ENCODE measurements at places on chromosomes 3 and 15. TPM values are rescaled to one million over a fixed set of nuclear protein-coding genes. Genes with fewer than 3 reads are reported as not detected.

The ATP13A5 gene
- total RNA-seq: not detected

The GRM2 gene
- total RNA-seq: under 0.01 TPM

The XCR1 gene
- not detected for total RNA-seq

The SLC51B gene
- total RNA-seq: not detected

The BTLA gene
- total RNA-seq: not detected

The FBXW12 gene
- not detected for total RNA-seq

The CPA3 gene
- not detected for total RNA-seq

The GLDN gene
- total RNA-seq: under 0.01 TPM

The CYP8B1 gene
- not detected for total RNA-seq

The LRRN1 gene
- under 0.01 TPM for total RNA-seq

The AMT gene
- total RNA-seq: 0.36 TPM

The PRICKLE2 gene
- total RNA-seq: 14.2 TPM

The SYNPR gene
- total RNA-seq: not detected

The THBS1 gene
- total RNA-seq: 3,217 TPM

The GSK3B gene
- total RNA-seq: 39.7 TPM

The NIT2 gene
- 13.3 TPM for total RNA-seq

The CHD2 gene
- 71.4 TPM for total RNA-seq

The CADM2 gene
- not detected for total RNA-seq

The ANKUB1 gene
- not detected for total RNA-seq

The GDPGP1 gene
- 3.9 TPM for total RNA-seq

The IL16 gene
- 0.18 TPM for total RNA-seq

The HRH1 gene
- total RNA-seq: 13.1 TPM

The AHSG gene
- not detected for total RNA-seq

All from IMR-90 (cell line).